ENCODE measurements at places on chromosomes 5 and 9.

- peak; percentile 18 for DNase-seq
These were observed 1.2 kb downstream of the FBXL17 start for GRCh38 chr5:108380531-108381349.

GRCh38 chr9:129038109-129038852, 1.9 kb downstream of the MIGA2 start:
- peak; percentile 62 for DNase-seq

- no peak for DNase-seq
These were observed 6.4 kb downstream of the GABRA6 start for GRCh38 chr5:161691911-161692310.

DNA sequence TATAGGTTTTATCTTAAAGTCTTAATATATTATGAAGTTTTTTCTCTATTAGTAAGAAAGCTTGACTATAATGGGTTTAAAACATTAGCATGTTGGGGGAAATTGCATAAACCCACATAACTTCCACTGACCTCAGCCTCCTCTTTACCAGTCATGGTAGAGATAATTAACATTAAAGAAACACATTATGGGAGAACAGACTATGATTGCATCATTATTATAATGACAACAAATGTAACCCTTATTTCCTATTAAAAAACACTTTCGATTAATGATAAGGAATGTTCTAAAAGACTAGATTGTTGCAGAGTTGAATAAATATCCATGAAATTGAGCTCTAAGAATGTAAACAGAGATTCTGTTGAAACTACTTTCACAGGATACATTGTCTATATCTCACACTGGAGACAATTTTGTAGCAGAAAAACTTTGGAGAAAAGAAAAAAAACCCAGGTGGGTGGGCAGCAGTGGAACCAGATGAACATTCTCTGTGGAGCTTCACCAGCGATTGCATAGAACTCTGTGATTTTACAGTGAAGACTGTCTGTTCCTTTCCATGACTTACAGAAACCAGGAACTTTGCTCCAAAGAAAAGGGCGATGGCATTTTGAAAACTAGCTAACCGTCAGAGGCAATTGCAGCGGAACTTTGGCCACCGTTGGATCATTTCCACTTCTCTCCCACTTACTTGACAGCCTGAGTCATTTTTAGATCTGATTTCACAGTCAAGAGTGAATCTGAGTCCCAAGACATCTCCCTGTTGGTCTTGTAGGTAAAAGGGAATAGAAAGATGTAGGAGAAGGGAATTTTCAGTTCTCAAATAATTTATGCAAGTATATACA, 21.0 kb upstream of the ERAP2 start:
- DNase-seq, result no peak

GRCh38 chr9:23779220-23779619, 46.8 kb downstream of the ELAVL2 start:
- DNase-seq, result no peak

GRCh38 chr9:87620731-87621322, 105.1 kb upstream of the CTSL start:
- DNase-seq, result no peak

DNA sequence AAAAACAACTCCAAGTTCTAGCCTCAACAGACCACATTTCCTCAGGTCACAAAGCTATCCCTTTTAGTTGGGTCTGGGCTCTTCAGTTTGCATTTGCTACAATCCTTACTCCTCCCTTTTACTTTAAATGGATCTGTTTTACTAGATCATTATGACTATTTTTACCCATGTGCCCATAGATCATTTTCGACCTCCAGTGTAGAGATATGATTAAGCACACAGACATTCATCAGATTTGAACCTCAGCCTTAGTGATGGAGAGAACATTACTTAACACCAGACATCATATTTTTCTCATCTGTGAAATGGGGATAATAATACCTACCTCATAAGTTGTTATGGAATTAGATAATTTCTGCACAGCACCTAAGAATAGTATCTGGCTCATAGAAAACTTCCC, 141.9 kb downstream of the NPR3 start:
- no peak for DNase-seq

DNA sequence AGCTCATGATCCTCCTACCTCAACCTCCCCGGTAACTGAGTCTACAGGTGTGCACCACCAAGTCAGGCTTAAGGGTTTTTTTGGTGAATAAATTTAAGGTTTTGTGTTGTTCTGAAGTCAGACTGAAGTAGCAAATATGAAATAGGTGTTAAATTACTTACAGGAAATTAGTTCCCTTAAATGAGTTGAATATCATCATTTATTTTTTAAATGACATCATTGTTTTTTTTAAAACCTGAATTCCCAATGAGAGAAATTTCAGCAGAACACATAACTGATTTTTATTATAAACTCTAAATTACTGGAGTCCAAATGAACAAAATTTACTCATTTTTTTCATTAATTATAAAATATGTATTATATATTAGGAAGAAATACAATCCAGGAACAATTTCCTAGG, 33.0 kb upstream of the NRG2 start:
- no peak for DNase-seq

DNA sequence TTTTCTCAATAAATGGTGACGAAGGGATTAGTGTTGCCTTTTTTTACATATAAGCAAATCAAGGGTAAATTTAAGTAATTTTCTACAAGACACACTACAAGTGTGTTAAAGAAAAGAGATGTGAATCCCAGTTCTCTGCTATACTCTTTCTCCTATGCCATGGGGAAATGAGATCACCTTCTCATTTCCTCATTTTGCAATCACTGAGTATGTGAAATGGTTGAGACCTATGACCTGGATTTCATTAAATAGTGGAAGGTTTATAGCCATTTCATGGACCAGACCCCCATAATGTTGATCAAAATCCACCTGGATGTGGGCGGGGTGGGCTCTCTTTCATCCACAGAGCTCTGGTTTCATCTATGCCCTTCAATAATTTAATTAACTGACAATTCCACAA, 66.9 kb upstream of the SLIT3 start:
- DNase-seq, result no peak

- DNase-seq, result no peak
These were observed at the start of gene NEUROG1 for GRCh38 chr5:135535820-135536801. Gene NEUROG1 (minus strand): TSS chr5:135535964. CDS start chr5:135535690, 274 bp downstream.

DNA sequence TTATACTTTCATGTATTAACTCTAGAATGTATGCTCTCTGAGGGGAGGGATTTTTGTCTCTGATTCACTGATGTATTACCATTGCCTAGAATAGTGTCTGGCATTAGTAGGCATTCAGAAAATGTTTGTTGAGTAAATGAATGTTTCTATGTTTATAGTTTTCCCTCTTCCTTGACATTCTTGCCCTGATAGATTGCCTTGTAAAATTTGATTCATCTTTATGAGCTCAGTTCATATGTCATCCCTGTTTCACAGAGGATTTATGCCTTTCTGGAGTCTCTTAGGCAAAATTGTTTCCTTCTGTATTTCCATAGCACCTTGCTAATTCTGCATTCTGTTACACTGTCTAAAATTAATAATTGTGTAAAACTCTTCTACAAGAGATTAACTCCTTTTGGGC, 72.3 kb downstream of the RASA1 start:
- no peak for DNase-seq

- no peak for DNase-seq
These were observed 598.4 kb downstream of the ACTL7B start for GRCh38 chr9:108257382-108257781.

DNA sequence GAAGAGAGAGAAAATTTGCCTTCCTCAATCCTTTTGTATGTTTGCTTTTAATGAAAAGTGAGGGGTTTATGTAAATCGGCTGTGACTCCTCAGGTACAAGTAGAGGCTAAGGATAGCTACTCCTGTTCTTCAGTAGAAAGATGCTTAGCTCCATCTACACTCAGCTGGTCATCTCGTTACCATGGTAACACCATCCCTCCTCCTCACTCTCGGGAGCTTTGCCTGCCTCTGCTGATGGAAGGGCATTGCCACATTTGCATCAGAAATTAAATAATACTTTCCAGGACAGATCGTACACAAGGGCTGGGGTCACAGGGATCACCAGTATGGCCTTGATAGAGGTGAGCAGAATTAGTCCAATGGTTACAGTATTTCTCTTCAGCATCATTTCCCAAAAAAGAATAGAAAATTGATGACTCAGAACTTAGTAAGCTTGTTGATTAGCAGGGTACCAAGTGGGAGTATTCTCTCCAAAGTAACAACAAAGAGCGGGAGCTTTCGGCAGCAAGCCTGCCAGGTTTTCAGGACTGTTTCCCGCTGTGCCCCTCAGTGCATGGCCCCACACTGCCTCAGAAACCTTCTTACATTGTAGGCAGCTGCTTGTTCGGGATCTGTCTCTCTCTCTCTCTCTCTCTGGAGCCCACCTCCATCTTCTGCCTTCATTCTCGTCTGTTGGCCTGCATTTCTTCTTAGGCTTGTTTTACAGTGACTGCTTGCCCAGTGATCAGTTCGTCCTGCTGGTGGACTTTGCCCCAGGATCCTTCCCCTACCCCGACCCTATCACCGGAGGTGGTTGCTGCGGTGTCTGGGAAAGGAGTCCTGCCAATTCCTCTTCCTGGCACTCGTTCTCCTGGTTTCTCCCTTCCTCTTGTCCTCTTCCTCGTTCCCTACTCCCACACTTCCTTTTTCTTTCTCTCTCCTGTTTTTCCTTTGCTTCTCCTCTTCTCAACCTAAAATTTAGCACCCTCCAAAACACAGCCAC, 51.9 kb upstream of the SNAPC3 start:
- DNase-seq, result no peak

DNA sequence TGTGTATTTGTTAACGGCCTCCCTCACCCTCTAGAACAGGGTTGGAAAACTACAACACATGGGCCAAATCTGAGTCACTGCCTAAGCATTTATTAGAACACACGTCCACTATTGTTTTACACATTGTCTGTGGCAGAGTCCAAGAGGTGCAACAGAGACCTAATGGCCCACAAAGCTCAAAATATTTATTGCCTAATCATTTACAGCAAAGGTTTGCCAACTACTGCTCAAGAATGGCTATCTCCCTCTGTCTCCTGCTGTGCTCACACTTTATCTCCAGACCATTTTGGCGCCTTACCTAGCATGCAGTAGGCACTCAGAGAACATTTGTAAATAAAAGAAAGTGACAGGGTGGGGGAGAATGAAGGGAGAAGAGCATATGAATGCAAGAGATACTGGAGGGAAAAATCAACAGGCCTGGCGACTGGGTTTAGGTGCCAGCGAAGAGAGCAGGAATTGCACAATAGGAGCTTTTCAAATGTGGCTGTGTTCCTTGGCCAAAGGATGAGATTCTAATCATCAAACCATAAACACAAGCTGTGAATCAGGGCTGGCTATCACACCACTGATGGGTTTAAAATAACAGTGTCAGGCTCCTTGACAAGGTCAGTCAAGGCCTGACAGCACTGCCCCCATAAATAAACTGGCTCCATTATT, 80.3 kb downstream of the EPB41L4A start:
- peak; percentile 18 for DNase-seq

DNA sequence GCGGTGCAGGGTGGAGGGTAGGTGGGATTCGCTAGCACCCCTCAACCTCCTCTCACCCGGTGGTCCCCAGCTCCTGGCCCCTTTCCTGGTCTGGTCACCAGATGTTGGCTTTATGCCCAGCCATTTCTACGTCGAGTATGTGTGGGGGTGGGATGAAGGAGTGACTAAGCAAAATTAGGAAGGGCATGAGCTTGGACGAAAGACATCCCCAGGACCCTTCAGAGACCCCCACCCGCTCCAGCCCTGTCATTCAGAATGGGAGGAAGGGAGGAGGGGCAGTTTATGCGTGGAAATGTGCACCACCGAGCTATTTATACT, 742 bp downstream of the BHMT2 start:
- DNase-seq, result peak; percentile 15

- DNase-seq, result peak; percentile 67
These were observed 291.8 kb upstream of the DAB2 start for GRCh38 chr5:39716532-39717028.

- DNase-seq, result peak; percentile 70
These were observed 168.6 kb downstream of the CARTPT start for GRCh38 chr5:71887680-71888079.

GRCh38 chr9:128093011-128093410, 25.0 kb downstream of the SLC25A25 start:
- DNase-seq, result no peak

GRCh38 chr9:137306066-137306849, 4.2 kb upstream of the NRARP start:
- no peak for DNase-seq

- DNase-seq, result no peak
These were observed 345.7 kb downstream of the DEPDC1B start for GRCh38 chr5:60354311-60354710.

- no peak for DNase-seq
These were observed 5.8 kb downstream of the GABBR2 start for GRCh38 chr9:98702835-98703380.

- no peak for DNase-seq
These were observed 180.6 kb downstream of the DEPDC1B start for GRCh38 chr5:60519372-60519771.

DNA sequence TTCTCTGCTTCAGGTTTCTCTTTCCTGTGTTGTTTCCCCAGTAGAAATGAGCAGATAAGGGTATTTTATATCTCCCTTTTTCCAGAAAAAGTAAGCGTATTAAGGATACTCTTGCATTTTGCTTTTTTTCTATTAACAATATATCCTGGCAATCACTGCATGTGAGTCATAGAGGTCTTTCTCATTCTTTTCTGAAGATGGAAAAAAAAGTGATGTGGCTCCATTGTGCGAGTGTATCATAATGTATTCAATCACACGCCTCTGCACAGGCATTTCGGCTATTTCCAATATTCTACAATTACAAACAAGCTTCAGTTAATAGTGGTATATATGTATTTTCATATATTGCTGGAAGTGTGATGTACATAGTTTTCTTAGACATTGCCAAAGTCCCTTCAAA, 155.9 kb downstream of the MED27 start:
- DNase-seq, result no peak

GRCh38 chr5:125521289-125521688, 774.9 kb upstream of the ZNF608 start:
- no peak for DNase-seq

GRCh38 chr5:80919678-80920196, 40.4 kb upstream of the RASGRF2 start:
- DNase-seq, result no peak

DNA sequence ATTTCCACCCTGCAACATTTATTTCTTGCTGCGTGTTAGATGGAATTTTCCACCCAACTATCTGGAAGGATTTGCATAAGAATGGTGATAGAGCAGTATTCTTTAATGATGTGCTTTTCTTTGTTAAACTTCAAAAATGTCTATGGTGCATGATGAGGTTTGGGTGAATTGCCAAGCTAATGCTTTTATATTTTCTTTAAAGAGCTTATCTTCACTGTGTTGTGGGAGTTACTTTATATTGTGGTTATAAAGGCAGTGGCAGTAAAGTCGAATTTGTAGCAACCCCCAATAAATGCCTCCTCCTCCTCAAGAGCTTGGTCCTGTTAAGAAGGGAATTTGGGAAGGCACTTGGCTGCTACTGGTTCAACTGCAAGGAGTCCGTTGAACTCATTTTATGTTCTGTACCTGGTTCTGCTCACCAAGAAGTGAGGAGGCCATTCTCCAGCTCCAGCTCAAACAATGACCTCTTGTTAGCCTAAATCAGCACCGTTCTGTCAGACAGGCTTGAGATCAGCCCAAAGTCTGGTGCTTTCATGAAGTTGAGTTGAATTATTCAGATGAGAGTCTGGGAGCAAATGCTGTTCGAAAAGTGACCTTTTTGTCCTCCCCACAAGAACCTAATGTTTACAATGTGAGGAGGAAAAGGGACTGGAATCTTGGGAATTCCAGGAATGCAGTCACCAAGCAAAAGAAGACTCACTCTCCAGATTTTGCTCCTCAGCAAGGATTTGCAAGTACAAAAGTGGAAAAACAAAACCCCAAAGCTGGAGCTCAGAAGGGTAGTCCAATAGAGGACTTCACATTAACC, 217.0 kb downstream of the TMEM38B start:
- peak; percentile 4 for DNase-seq

- DNase-seq, result no peak
These were observed 899 bp upstream of the RAPGEF6 start for GRCh38 chr5:131635684-131636572.
